ENCODE measurements at places on chromosomes 12 and 14.

DNA sequence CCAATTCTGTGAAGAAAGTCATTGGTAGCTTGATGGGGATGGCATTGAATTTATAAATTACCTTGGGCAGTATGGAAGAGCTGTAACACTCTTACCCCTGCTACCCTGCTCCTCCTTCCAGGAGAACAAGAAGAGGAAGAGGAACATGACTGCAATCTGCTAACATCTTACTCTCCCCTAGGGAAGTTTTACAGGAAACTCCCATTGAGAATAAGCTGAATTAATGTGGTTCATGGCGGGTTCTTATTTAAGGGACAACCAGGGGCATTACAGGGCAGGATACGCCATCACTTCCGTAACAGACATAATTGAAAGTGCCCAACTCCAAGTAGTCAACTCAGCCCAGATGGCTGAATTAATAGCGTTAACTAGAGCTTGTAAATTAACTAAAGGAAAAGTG, 9.4 kb upstream of the PSMC1 start:
- DNase-seq: no peak

GRCh38 chr14:96233661-96234060, 22.3 kb upstream of the BDKRB1 start:
- no peak for DNase-seq

GRCh38 chr12:71000255-71000654, 79.7 kb upstream of the PTPRR start:
- DNase-seq: no peak

GRCh38 chr14:23033801-23034497, 751 bp downstream of the PSMB5 start:
- no peak for DNase-seq

- no peak for DNase-seq
Measured at GRCh38 chr12:92550661-92551060, 152.1 kb upstream of the PLEKHG7 start.

GRCh38 chr14:76373456-76373855, 2.5 kb upstream of the ESRRB start:
- DNase-seq: no peak

DNA sequence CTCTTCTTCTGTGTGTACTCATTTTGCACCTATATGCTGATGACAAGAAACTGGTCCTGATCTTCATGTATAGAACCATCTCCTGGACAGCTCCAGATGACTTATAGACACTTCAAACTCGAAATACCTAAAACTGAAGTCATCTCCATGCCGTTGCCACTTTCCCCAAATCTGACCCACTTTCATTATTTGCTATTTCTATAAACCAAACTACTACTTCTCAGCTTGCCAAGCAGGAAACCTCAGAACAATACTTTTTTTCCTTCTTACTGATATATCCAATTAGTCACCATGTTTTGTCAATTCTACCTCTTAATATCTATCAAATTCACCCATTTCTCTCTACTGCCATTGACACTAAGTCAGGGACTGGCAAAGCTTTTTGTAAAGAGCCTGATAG, 14.8 kb downstream of the SGPP1 start:
- DNase-seq: no peak

DNA sequence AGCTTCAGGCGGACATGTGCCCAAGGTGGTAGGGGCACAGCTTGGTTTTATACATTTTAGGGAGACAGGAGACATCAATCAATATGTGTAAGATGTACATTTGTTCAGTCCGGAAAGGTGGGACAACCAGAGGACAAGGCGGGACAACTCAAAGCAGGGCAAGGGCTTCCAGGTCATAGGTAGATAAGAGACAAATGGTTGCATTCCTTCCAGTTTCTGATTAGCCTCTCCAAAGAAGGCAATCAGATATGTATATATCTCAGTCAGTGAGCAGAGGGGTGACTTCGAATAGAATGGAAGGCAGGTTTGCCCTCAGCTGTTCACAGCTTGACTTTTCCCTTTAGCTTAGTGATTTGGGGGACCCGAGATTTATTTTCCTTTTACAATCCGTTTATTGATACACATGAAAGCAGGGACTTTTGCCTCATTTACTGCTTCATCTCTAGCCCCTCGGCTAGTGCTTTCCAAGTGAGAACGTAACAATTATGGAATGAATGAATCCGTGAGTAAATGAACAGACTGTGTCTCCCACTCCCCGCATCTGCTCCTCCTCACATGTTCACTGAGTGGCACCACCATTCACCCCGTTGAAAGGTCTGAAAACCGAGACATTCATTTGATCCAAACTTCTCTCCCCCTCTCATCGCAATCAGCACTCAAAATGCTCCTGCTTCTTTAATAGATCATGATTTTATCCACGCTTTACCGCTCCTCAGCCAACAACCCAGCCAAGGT, 6.9 kb upstream of the HSPB8 start:
- DNase-seq: no peak

GRCh38 chr12:32395026-32395425, 4.3 kb upstream of the FGD4 start:
- DNase-seq: no peak

GRCh38 chr12:34384693-34385092, 362.4 kb downstream of the ALG10 start:
- DNase-seq: no peak

- DNase-seq: no peak
Measured at GRCh38 chr12:25764892-25765291, 193.6 kb upstream of the RASSF8 start.

DNA sequence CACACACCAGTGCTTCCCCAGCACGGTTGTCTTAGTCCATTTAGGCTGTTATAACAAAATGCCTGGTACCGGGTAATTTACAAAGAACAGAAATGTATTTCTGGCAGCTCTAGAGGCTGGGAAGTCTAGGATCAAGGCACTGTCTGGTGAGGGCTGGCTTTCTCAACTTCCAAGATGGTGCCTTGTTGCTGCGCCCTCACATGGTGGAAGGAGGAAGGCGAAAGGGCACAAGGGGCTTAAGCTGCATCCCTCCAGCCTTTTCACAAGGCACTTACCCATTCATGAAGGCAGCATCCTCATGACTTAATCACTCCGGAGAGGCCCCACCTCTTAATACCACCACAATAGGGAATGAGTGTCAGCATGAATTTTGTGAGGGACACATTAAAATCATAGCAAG, 155.5 kb downstream of the SLC15A5 start:
- DNase-seq: no peak

DNA sequence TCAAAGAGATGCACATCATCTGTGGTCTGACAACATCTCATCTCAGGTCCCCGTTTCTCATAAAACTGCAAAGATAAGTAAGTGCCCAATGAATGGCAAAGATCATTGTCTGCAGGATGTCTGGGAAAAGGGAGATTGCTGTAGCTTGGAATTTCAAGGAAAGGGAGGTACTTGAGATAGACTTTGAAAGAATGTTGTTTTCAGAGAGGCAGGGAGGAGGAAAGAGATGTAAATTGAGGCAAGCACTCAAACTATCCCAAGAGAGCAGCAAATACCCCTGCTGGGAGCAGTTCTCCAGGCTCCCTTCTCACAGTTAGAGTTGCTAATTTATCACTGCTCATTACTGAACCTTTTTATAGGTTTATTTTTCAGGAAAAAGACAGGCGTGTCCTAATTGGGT, 107.1 kb downstream of the MYRFL start:
- no peak for DNase-seq

- DNase-seq: no peak
Measured at GRCh38 chr14:50061664-50062437, 54.5 kb downstream of the VCPKMT start.

DNA sequence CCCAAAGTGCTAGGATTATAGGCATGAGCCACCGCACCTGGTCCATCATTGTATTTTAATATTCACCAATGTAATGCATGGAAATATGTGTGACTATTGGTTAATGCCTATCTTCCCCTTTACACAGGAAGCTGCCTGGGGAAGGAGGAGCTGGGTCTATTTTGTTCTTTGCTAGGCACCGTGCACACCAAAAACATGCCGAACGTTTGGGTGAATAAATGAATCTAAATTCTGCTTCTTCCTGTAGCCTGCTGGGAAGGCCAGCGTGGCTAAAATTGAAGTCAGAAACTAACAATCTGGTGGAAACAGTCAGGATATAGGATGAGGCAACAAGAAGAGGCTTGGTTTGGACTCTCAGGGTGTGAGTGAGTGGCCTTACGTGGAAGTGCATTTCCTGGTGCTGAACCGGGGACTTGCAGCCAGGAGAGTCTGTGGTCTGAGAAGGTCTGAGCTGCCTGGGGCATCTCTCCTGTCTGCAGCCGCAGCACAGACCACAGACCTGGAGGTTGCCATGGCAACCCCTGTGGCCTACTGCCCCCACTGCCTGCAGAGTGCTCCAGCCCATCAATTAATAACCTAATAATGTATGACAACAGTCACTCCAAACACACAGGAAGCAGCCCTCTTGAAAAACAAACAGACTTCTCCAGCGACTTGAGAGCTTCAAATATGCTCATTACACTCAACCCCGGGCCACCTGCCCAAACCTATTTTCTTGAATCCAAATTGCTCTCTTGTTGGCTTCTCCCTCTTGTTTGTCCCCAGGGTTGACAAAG, 5.5 kb upstream of the GPR68 start:
- DNase-seq: no peak

DNA sequence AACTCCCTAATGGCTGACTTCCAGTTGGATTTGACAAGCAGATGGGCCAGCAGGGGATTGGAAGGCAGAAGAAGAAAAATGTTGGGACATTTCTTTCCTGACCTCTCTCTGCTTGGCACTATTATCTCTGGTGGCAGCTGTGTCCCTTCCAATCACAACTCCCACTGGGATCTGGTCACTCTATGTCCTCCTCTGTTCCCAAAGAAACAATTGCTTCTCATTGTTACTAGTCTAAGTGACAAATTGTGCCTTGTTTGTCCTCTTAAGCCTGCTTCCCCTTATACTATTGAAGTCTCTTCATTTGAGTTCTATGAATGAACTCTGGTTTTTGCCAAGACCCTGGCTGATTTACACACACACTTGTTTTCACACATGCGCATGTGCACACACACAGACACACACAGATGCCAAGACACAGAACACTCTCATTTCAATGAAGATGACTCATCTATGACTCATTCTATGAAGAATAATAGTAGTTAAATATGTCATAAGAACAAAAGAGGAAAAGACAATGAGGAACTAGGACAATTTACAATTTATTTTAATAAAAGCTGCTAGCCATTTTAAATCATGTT, 83.0 kb upstream of the FAR2 start:
- no peak for DNase-seq

DNA sequence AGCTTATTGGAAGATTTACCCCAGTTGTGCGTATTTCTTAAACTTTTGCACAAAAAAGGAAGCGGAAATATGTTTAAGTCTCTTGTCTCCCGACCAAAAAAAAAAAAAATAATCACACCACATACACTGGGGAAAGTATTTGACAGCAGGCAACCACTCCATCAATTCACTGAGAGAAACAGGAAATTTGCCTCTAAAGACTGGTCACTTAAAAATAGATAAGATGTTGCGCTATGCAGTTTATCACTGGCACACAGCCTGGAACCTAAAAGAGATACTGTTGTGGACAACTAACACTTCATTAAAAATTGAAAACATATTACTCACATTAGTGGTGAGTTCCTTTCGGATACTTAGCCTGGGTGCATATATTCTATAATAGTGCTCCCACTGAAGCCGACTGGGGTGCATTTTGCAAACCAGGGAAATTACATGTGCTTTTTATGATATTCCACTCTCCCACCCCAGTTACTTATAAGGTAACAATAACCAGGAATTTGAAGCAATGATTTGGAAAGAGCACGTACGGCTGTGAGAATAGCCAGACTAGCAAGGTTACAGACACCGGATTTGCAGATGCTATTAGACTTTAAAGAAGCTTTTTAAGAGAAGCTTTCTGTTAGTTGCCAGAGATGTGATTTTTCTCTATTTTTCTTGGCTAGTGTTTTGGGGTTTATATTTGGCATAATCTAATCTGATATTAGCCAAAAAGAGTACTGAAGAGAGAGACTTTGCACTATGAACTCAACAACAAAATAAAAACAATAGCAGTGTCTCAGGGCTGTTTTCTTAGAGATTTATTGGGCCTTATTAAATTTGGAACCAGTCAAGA, 311.5 kb downstream of the NOVA1 start:
- DNase-seq: no peak

GRCh38 chr14:23360496-23360895, 4.5 kb downstream of the EFS start:
- no peak for DNase-seq

- DNase-seq: no peak
Measured at GRCh38 chr14:103574707-103575285, 12.0 kb downstream of the COA8 start.

GRCh38 chr12:21813125-21813524, 38.6 kb upstream of the KCNJ8 start:
- DNase-seq: no peak

- no peak for DNase-seq
Measured at GRCh38 chr12:116929885-116930284, 19.1 kb downstream of the FBXW8 start.

DNA sequence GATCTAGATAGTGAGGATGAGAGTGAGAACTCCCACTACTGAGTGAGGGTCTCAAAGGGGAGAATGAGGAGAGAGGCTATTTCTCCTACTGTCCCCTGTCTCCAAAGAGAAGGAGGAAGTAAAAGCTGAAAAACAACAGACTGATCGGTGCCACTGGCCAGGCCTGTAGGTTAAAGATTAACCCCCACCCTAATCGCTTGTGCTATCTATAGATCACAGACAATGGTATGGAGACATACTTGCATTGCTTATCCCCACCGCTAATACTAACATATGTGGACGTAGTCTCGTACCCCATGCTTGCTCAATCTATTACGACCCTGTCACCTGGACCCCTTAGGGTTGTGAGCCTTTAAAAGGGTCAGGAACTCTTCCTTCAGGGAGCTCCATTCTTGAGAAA, 777.9 kb upstream of the TMEM132C start:
- DNase-seq: no peak

GRCh38 chr14:104650057-104650980, 39.1 kb upstream of the INF2 start:
- DNase-seq: peak; percentile 53

- no peak for DNase-seq
Measured at GRCh38 chr14:94018308-94018707, 7.8 kb upstream of the OTUB2 start.

- no peak for DNase-seq
Measured at GRCh38 chr12:29738365-29738764, 45.4 kb downstream of the TMTC1 start.

DNA sequence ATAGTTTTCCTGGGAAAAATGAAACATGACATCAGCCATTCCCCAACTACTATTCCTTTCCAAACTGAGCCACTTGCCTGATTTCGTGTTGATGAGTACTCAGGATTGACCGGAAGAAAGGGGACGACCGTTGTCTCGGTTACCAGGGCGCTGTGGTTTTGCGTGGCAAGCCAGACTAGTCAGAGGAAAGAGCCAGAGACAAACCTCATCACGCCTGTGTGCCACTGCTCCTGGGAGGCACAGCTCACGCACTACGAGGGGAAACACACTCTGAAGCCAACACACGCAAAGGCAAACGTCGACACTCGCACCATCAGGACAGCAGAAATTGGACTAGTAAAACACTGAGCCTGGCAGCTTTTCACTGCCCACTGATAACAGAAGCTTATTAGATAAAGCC, 35.0 kb downstream of the GIT2 start:
- DNase-seq: no peak

- DNase-seq: no peak
Measured at GRCh38 chr14:89397569-89398230, 19.3 kb downstream of the FOXN3 start.
